ENCODE measurements at places on chromosomes 5 and 9. TPM values are rescaled to one million over a fixed set of nuclear protein-coding genes. Genes with fewer than 3 reads are reported as not detected.

ENTPD8 gene
- not detected for total RNA-seq

TMEM232 gene
- 0.90 TPM for total RNA-seq

AGPAT2 gene
- total RNA-seq: 11.7 TPM

ALDOB gene
- 1.3 TPM for total RNA-seq

JAKMIP2 gene
- total RNA-seq: 0.76 TPM

All from activated T-cell treated with anti-CD3 and anti-CD28 coated beads, Interleukin-2, amount 50 U/mL, for 4 hours (primary cell).